CD4-positive, CD25-positive, alpha-beta regulatory T cell (primary cell): ENCODE measurements at places on chromosomes 13 and 19. TPM values are rescaled to one million over a fixed set of nuclear protein-coding genes. Genes with fewer than 3 reads are reported as not detected.

- H3K27ac ChIP-seq = no peak overlapping the region
- peaks cover 5% of the 10 kb centered on the region for H3K4me1 ChIP-seq
- DNase-seq = no peak
- H3K27me3 ChIP-seq = no peaks in the 10 kb centered on the region
Measured at GRCh38 chr19:40445780-40446262, 1.7 kb upstream of the SERTAD3 start.

- H3K4me3 ChIP-seq = no peak overlapping the region
- DNase-seq = no peak
- no peaks in the 10 kb centered on the region for H3K4me1 ChIP-seq
- no peaks in the 10 kb centered on the region for H3K27me3 ChIP-seq
- H3K36me3 ChIP-seq = no peaks in the 10 kb centered on the region
- H3K27ac ChIP-seq = no peak overlapping the region
Measured at GRCh38 chr13:21012841-21013681, 48.3 kb downstream of the LATS2 start.

The KIRREL2 gene
- not detected for total RNA-seq

DNA sequence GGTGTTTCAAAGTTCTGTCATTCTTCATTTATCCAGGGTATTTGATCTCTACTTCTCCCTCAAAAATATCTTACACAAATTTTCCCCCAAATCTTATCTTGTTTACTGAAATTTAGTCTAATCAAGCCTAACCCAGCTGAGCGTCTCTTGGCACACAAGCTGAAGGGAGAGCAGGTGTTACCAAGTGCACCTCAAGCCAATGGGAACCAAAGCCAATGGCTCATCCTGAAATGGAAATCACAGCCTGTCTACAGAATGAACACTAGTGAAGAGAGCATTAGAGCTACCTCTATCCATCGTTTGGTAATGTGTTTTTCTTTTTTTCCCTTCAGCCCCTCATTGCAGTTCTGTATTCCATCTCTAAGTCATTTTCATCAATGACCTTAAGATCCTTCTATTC lies 1350.8 kb downstream of the OLFM4 start:
- no peaks in the 10 kb centered on the region for H3K4me1 ChIP-seq
- no peaks in the 10 kb centered on the region for H3K36me3 ChIP-seq
- H3K27me3 ChIP-seq = no peaks in the 10 kb centered on the region
- no peak overlapping the region for H3K27ac ChIP-seq

DNA sequence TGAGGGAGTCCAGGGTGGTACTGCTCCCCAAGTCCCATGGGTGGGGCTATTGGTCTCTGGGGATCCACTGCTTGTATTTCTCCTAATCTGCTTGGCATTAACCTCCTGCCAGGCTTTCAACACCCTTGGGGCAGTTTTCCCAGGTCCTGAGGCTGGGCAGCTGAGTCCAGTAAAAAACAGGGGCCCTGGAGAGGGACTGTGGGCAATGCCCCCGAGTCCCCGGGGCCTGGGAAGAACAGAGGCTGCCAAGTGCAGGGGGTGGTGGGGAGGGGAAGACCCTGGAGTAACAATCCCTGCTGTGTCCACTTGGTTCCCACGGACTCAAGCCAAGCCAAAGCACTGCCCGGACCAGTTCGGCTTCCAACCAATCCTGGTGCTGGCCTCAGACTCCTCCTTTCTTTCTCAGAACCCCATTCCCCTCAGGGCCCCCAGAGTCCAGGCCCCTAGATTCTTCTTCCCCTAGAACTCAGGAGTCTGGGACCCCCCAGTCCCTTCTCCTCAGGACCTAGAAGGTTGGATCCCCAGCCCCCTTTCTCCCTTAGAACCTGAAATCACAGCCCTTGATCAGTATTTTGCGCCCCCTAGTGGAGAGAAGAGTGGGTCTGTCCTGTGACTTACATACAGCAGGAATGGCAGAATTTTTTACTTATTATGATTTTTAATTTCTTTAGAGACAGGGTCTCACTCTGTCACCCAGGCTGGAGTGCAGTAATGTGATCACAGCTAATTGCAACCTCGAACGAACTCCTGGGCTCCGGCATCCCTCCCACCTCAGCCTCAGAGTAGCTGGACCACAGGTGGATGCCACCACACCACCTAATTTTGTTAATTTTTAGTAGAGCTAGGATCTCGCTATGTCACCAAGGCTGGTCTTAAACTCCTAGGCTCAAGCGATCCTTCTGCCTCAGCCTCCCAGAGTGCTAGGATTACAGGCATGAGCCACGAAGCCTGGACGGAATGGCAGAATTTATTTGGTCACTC lies 3.7 kb upstream of the CLPTM1 start:
- peaks cover 9% of the 10 kb centered on the region for H3K36me3 ChIP-seq
- peak; percentile 79 for DNase-seq
- peaks cover 21% of the 10 kb centered on the region for H3K4me1 ChIP-seq
- H3K27me3 ChIP-seq = no peaks in the 10 kb centered on the region
